ENCODE measurements at places on chromosomes 16 and 17.

GRCh38 chr16:66399031-66399430, 28.1 kb upstream of the BEAN1 start:
- no peak for DNase-seq

GRCh38 chr16:64280317-64280716, 841.5 kb downstream of the CDH11 start:
- no peak for DNase-seq

DNA sequence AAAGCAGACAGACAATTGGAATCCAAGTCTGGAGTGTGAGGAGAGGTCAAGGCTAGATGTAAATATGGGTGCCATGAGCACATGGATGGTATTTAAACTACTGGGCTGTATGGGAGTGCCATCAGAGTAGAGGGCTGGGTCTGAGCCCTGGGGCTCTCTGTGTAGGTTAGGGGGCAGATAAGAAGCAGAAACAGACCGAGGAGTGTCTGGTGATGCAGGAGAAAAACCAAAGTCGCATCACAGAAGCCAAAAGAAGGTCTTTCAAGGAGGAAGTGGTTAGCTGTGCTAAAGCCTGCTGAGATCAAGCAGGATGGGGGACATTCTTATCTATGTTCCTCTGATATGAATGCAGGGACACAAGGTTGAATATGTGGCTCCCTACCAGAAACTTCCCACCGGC, 1.9 kb downstream of the TSEN54 start:
- DNase-seq: no peak

DNA sequence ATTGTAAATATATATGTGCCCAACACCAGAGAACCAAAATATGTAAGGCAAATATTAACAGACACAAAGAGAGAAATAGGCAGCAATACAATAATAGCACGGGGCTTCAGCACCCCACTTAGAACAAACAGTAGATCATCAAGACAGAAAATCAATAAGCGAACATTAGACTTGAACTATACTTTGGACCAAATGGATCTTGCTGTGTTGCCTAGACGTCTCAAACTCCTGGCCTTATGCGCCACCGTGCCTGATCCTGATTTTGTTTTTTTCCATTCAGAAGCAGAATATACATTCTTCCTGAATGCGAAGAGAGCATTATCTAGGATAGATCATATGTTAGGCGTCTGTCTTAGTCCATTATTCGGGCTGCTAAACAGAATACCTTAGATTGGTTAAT, 41.9 kb upstream of the CDYL2 start:
- no peak for DNase-seq

DNA sequence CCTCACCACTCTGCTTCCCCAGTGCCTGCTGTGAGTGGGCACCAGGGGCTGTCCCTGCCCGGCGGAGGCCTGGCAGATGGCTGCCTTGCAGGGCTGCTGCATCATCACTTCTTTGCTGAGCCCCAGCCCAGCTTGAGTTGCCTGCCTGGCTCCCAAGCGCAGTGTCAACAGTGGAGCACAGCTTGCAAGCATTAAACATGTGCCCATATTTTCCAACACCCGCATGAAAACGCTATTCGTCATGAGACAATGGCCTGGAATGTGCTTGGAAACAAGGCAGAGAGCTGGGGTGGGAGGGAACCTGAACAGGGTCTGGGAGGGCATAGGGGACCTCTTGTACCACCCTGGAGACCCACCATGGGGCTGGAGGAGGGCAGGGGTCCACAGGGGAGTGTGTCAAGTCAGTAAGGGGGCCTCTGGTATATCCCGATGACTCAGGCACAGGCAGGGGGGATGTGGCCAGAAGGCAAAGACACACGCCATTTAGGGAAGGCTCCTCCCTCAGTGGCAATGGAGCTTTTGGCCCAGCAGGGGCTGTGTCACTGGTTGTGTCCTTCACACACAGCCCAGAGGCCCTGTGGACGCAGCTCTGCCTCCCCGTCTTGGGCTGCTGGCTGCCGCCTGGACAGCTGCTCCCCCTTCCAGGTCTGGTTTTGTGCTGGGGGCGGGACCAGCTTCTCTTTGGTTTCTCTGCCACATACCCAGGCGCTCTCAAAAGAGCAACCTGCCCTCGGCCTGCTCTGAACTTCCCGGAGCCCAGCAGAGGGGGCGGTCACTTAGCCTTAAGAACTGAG, 17.4 kb upstream of the MTSS2 start:
- peak; percentile 7 for DNase-seq

- DNase-seq: no peak
Observed at GRCh38 chr16:69490707-69491324, 66.4 kb downstream of the CYB5B start.

DNA sequence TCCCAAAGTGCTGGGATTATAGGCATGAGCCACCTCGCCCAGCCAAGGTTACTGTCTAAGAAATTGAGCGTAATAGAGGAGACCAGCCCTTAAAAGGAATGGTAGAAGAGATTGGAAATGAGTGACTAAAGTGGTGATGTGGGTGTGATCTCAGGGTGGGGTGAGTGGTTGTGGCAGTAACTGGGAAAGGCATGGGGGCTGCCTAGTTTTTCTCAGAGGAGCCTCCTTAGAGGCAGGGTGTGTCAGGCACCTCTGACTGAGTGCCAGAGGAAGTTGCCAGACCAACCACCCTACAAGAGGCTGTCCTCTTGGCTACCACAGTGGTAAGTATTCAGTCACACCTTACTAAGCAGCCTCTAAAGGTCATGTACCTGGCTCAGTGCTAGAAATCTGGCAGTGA, 8.9 kb downstream of the DUS2 start:
- no peak for DNase-seq

DNA sequence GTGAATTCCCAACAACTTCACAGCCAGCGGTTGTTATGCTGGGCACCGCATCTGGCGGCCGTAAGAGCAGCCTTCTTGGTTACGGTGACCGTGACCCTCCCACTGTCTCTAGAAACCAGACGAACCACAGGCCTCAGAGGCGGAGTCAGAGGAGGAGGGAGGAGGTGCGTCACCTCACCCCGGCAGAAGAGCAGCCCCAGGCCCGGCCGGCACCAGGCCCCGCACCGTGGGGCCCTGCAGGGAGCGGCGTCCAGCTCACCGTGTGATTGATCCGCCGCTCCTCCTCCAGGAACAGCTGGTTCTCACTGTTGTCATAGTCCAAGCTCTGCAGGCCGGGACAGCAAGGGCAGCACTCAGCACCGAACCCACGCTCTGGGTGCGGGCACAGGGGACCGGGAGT, 13.7 kb downstream of the CLCN7 start:
- no peak for DNase-seq

DNA sequence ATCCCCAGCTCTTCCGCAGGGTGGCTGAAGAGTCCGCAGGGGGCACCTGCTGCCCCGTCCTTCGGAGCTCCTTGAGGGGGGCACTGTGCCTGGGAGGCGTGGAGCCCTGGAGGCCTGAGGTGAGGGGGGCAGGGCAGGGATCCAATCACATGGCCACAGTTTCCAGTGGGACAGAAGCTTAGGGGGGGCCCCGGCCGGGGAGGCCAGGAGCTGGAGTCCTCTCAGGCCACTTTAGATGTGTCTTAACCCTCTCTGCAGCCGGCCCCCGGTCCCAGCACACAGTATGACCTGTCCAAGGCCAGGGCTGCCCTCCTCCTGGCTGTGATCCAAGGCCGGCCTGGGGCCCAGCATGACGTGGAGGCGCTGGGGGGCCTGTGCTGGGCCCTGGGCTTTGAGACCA, 10.8 kb downstream of the ZNF213 start:
- no peak for DNase-seq

DNA sequence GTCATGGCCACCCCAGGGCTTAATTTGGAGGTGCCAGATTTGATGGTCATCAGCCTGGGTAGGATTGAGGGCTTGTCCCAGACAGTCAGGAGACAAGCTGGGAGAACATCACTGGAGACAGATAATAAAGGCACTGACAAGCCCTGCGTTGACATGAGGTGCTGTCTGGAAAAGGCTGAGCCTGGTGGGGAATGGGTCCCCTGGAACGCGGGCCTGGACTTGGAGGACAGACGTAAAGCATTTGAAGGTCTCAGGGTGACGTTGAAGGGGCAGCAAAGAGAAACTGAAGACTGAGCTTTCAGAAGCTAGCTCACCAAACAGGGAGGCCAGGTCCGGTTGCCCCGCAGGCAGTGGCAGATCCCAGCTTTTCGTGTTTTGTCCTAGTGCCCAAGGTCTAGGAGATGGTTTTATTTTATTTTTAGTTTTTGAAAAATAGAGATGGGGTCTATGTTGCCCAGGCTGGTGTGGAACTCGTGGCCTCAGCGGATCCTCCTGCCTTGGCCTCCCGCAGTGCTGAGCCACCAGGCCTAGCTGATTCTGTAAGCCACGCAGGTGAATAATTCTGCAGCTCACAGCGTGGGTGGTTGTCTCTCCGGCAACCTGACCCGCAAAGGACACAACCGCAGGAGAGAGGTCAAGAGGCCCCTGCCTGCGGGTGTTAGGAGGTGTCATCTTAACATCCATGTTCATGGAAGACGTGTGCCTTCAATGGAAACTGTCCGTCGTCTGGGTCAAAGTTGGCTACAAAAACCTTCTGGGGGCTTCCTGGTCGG, 37.6 kb downstream of the METRNL start:
- DNase-seq: no peak

GRCh38 chr17:56545106-56545505, 48.4 kb upstream of the NOG start:
- peak; percentile 40 for DNase-seq

- no peak for DNase-seq
Observed at GRCh38 chr17:5557990-5558389, 26.3 kb downstream of the NLRP1 start.

DNA sequence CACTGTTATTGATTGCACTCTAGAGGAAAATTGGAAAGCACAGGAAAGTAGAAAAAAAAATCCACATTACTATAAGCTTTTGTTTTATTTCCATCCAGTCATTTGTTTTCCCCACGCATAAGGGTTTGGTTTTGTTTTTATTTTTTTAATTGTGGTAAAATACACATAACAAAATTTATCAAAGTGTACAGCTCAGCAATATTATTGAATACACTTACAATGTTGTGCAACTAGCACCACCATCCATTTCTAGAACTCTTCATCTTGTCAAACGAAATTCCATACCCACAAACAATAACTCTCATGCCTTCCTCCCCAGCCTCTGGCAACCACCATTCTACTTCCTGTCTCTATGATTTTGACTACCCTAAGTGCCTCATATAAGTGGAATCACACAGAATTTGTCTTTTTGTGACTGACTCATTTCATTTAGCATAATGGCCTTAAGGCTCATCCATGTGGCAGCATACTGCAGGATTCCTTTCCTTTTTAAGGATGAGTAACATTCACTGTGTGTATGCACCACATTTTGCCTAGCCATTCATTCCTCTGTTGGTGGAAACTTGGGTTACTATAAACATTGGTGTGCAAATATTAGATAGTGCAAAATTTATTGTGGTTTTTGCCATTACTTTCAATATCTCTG, 11.1 kb downstream of the SPPL2C start:
- DNase-seq: no peak

DNA sequence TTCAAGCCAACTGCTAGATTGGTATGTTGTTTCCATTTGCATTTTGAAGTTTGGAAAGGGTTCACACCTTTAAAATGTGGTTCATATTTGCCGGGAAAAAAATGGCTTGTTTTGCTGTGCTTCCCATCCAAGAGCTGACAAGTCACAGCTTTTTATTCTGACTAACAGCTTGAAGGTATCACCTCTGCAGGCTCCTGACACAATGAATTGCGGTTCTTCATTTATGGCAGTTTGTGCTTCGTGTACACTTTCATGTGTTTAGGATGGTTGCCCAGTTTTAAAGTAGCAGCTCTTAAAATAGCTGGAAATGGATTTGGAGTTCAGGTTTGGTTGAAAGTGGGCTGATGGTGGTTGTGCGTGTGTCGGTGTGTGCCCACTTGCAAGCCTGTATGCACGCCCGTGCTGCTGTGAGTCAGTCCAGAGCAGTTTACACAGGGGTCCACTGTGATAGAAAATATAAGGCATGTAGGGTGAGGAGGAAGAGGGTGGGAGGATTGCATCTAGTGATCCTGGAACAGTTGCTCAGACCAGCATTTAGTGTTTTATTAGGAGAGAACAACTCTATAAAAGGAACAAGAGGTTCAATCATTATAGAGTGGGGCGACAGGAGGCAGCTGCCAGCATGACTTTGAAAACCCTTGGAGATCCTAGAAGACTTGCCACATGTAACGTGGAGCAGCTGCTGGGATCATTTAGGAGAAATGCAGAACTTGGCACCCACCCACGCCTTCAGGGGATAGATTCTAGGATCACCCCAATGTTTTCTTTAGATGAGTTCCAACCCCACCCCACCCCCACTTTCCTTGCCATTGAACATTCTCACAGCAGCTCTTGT, 108.0 kb upstream of the TBX2 start:
- no peak for DNase-seq

DNA sequence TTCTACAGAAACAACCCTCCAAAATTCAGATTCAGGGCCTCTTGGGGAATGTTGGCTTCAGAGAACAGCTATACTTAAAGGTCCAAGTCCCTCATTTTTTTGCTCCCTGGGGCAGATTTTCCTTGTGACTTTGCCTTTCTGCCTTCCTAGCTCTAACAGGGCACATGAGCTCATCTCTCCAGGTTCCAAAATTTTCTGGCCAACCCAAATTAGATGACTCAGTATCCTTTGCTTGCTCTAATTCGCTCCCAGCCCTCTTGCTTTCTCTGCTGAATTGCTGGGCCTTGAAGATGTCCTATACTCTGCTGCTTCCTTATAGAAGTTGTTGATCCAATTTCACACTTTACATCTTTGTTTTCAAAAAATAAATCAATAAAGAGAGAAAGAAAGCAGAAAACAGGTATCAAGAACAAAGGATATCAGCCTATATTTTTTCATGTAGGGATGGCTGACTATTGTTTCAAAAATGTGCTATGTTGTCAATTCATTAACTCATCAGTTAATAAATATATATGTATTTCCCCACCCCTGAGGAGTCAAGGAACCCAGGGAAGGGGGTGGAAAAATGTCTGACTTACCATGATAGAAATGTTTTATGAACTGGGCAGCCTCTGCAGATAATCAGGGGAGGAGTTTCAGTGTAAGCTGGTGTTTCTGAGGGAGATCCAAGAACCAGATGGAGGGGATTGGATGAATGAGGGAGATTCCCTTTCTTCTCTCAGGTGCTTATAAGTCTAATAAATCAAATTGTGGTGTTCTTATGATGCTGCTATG, 1.0 kb upstream of the KRTAP4-2 start:
- DNase-seq: no peak

GRCh38 chr17:74123350-74123749, 80.1 kb upstream of the RPL38 start:
- DNase-seq: peak; percentile 33

All from NCI-H82 (cell line).